NCI-H1092 treated with DMSO at 0.1 percent for 48 hours (cell line): ENCODE measurements at places on chromosomes 6 and 20.

DNA sequence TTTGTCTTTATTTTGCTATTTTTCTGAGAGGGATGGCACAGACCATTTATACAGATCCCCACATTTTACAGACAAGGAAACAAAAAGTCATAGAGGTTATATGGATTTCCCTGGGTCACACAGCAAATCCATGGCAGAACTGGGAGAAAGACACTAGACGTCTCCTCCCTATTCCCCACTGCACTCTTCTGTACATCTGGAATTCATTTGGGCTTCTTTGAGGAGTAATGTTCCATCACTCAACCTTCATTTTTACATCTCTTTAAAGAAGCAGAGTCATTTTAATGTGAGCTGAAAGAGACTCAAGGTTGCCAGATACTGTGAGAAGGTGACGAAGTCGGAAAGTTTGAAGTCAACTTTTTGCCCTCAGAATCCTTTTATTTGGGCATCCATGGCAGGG lies 207.3 kb downstream of the OTOR start:
- no peak for DNase-seq

DNA sequence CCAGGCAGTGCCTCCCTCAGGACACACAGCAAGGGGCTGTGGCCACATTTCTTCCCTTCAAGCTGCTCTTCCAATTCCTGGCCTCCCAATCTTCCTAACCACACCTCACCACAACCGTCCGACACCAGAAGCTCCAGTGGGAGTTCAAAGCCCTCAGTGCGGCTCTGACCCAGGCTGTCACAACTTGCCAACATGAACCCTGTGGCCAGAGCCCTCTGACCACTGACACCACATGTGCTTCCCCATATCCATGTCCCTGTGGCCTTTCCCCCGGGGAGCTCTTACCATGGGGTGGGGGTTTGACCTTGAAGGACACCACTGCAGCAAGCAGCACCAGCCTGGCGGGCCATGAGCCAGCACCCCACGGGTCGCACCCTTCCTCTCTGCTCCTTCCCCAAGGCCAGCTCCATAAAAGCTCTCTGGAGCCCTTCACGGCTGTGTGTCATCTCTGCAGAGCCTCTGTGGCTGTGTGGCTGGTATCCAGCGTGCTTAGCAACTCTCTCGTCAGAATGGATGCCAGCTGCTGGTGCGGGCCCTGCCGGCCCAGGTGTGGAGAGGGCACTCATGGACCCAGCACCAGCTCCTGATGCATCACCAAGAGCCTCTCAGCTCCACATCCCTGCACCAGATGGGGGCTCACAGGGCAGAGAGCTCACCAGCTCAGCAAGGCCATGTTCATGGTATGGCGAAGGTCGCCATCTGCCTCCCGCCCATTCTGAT lies 106.1 kb downstream of the PSMB1 start:
- DNase-seq, result no peak

- DNase-seq, result no peak
These were observed 458.9 kb downstream of the EYS start for GRCh38 chr6:65248101-65248610.

DNA sequence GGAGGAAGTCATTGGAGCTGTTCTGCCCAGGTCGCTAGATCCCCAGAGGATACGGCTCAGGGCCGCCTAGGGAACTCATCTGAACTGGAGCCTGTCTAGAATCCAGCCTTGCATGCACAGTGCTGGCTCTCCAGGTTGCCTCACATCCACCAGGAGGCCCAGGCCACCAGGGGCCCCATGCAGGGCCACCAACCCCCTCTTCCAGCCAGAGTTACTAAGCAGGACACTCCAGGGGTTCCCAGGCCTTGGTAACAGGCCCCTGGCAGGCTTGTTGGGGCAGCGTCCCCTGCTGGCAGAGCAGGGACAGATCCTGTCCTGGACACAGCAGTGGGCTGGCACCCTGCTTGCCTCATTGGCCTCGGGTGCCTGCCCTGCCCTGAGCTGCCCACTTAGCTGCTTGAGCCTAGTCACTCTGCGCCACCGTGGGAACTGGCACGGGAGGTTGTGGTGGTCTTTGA lies 35.3 kb downstream of the EFCAB8 start:
- no peak for DNase-seq

DNA sequence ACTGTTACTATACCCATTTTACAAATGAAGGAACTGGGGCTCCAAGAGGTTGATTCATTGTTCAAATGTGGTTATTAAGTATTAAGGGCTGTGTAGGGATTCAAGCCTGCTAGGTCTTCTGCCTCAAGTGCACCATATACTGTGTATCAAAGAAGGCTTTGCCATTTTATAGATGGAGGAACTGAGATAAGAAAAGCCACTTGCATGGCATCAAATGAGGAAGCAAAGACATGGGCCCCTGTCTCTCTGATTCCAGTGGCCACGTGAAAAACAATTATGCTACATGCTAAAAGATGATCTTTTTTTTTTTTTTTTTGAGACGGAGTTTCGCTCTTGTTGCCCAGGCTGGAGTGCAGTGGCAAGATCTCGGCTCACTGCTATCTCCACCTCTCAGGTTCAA lies 67.0 kb downstream of the TMEM200A start:
- DNase-seq, result no peak

- DNase-seq, result no peak
These were observed 13.5 kb downstream of the DYNLRB1 start for GRCh38 chr20:34529742-34530141.

GRCh38 chr20:50762435-50763220 lies 31.2 kb downstream of the PARD6B start:
- peak; percentile 98 for DNase-seq

GRCh38 chr6:45472382-45472781 lies 94.6 kb upstream of the SUPT3H start:
- no peak for DNase-seq

DNA sequence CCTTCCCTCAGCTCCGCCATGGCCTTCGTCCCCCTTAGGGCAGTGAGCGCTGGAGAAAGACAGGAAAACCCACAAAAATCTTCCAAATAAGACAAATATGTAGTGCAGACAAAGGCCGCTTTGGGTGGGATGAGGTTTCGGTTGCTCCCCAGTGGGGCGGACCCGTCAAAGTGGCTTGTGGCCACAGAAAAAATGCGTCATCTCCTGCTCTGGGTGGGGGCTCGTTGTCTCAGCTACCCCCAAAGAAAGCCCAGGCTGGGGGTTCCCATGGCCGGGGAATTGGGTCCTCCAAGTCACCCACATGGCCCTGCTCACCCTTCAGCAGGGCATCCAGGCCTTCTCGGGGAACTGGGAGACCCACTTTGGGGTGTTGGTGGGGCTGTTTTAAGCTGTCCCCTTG lies 21.9 kb upstream of the SCUBE3 start:
- DNase-seq, result no peak
